ENCODE measurements at places on chromosomes 16 and 17. TPM values are rescaled to one million over a fixed set of nuclear protein-coding genes. Genes with fewer than 3 reads are reported as not detected.

The NKD1 gene
- total RNA-seq: 0.20 TPM

The TMEM100 gene
- not detected for total RNA-seq

The SHPK gene
- 9.4 TPM for total RNA-seq

- no peak for DNase-seq
These were observed 3.3 kb upstream of the PSMD12 start for GRCh38 chr17:67369676-67370075.

DNA sequence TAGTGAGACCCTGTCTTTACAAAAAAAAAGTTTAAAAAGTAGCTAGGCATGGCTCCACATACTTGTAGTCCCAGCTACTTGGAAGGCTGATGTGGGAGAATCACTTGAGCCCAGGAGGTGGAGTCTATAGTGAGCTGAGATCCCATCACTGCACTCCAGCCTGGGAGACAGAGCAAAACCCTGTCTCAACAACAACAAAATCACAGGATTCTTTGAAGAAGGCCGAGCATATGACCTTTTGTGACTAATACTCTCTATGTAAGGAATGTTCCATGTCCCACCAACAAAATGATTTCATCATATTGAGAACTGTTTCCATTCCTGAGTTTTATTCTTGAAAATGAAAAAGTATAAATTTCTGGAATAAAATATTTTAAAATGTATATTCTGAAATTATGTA lies 58.9 kb upstream of the EFCAB3 start:
- no peak for DNase-seq

- no peak for DNase-seq
These were observed 53.6 kb downstream of the GRIN2A start for GRCh38 chr16:10128397-10129258.

All from Calu3 (cell line).